ENCODE measurements at places on chromosomes 3 and 15.

GRCh38 chr3:119319311-119319710, 25.1 kb downstream of the ARHGAP31 start:
- no peak for DNase-seq

GRCh38 chr15:89822026-89822425, 7.4 kb upstream of the ANPEP start:
- DNase-seq: no peak

DNA sequence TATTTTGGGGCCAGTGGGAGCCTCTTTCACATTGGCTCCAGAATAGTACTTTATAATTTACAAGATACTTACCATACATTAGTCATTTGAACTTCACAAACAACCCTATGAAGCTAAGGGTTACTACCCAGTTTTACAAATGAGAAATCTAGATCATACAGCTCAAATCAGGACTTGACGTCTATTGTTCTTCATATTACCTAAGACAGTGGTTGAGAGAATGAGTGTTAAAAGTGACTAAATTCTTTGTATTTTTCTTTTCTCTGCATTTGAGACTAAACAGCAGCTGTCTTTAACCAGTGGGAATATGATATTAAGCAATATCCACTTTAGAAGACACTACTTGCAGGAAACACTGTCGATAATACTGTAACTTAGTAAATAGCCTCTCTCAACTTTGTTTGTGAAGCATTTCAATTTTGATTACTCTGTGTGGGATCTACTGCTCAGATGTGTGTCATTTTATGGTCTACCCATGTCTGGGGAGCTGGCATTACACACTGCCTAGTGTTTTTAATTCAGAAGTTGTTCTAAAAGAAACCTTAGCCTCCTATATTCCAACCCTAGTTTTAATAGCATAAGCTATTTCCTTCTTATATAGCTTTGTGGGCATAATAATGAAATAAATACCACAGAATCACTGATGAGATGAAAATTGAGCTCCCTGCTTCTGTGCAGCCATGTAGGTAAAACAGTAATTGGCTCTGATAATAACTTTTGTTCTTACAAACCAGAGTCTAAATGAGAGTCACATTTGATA, 45.9 kb downstream of the IQCH start:
- peak; percentile 14 for DNase-seq

DNA sequence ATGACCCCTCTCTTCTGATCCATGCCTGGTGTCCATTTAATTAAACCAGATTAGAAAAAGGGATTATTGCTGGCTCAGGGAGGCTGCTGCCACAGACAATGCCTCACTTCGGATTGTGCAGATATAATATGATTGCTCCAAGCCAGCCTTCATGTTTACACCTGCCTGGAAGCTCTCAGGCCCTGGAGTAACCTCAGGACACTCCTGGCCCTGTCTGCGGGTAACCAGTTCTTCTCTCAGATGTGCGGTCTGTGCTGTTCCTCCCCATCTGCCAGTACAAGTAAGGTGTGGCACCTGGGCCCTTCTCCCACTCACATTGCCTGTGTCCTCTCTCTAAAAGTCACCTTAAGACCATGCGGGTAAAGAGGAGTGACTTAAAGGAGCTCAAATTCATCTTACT, 8.8 kb upstream of the GOLGA8J start:
- no peak for DNase-seq

DNA sequence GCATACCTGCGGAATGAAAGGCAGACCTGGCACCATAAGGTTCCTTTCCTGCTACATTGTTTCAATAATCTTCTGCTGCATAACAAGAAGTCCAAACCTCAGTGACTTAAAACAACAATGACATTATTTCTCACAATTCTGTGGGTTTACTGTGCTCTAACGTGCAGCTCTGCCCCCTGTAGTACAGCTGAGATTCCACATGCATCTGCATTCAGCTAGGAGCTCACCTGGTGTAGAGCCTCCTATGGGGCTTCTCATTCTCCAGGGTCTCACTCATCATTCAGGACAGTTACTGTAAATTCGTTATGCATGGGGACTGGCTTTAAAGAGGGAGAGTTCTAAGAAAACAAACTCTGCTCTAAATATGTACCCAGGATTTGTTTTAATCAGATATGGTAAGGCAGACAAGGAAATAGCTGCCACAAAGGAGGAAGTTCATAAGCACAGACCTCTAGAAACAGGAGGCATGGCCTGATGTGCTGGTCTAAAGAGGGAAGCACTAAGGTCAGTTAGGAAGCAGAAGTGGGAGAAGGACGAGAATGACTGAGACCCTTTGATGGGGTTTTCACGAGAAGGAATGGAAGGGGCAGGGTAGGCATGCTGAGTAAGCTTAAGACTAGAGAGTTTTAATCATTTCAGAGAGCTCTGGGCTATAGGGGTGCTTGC, 347.0 kb downstream of the NEK10 start:
- DNase-seq: no peak

GRCh38 chr3:123799544-123800361, 84.4 kb downstream of the MYLK start:
- DNase-seq: no peak

GRCh38 chr3:144033863-144034262, 62.2 kb downstream of the DIPK2A start:
- no peak for DNase-seq

DNA sequence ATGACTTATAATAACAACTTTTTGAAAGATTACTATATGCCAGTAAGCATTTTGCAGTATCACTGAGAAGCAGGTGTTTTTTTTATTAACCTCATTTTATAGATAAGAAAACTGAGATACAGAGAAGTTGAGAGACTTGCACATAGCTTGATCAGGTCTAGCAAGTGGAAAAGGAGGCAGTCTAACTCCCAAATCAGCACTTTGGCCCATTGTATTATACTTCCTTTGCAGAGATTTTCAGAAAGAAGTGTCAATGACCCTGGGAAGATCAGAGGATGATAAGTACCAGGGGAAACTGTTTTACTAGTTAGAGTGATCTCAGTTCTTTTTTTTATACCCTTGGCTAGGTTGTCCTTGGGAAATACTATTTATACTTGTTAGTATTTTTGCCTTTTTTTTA, 358.7 kb downstream of the SQOR start:
- DNase-seq: no peak

- no peak for DNase-seq
Measured at GRCh38 chr3:81851176-81851575, 89.7 kb upstream of the GBE1 start.

DNA sequence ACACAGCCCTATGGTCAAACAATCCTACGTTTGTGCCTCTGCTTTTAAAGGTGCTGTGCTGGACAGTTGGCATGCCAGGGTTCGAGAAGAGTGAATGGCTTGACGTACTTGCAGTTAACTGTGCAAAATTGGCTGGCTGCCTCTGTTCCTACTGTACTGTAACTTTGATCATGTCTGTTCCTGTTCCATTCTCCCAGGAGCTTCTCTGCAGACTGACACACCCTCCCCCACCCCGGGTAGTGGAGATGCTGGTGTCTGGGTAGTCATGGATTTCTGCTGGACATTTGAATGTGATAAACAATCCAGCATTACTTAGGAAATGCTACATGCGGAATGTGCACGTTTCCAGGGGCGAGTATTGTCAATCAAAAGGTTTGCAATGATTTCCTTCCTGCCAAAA, 6.5 kb upstream of the VILL start:
- no peak for DNase-seq

Measured in renal pelvis (tissue), 12 donors.